Pulmonary artery endothelial cell (primary cell): ENCODE measurements at places on chromosomes 12 and 14. TPM values are rescaled to one million over a fixed set of nuclear protein-coding genes. Genes with fewer than 3 reads are reported as not detected.

Gene MYO1A
- under 0.01 TPM in 1 of 2 replicates, not detected in the other for total RNA-seq

Gene OR6C3
- not detected in 2 replicates for total RNA-seq

Gene ZNF839
- total RNA-seq, result 6.0 and 9.2 TPM in 2 replicates

Gene LRRC10
- not detected in 2 replicates for total RNA-seq

Gene SMCO2
- 0.13 and 0.14 TPM in 2 replicates for total RNA-seq

Gene TMTC1
- total RNA-seq, result 15.0 and 49.9 TPM in 2 replicates

Gene STYK1
- total RNA-seq, result 21.8 and 25.5 TPM in 2 replicates

Gene KRT80
- 2.0 and 4.9 TPM in 2 replicates for total RNA-seq

Gene TPH2
- 0.14 TPM in 1 of 2 replicates, not detected in the other for total RNA-seq

Gene DDX47
- total RNA-seq, result 66.1 and 90.0 TPM in 2 replicates

Gene HEATR5A
- total RNA-seq, result 28.0 and 47.3 TPM in 2 replicates

Gene LTBP2
- total RNA-seq, result 122 and 232 TPM in 2 replicates
